ENCODE measurements at places on chromosomes 1 and 21. TPM values are rescaled to one million over a fixed set of nuclear protein-coding genes. Genes with fewer than 3 reads are reported as not detected.

DNA sequence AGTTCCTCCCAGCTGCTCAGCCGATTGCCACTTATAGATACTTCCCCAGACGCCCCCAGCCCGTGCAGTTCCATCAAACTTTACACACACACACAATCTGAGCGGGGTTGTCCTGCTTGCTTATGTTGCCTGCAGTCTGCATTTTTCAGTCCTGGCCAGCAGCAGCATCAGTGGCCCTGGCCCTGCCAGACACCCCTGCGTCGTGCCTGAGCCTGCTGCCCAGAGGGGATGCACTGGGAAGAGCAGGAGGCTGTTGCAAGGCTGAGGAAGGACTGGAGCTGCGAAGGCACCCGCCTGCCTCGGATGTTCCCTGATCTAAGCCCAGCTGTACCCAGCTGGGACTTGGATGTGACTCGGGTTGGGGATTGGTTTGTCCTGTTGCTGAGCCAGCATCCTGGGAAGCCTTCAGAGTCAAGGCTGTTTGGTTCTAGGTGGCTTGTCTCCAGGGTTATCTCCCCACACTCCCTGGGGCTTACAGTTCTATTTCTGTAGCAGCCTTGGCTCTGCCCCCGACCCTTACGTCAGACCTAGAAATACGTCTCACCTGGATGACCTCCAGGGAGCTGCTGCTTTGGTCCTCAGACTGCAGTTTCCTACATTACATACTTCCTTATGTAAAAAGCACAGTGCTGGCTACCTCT, 42.3 kb downstream of the MAN1C1 start:
- DNase-seq = no peak

DNA sequence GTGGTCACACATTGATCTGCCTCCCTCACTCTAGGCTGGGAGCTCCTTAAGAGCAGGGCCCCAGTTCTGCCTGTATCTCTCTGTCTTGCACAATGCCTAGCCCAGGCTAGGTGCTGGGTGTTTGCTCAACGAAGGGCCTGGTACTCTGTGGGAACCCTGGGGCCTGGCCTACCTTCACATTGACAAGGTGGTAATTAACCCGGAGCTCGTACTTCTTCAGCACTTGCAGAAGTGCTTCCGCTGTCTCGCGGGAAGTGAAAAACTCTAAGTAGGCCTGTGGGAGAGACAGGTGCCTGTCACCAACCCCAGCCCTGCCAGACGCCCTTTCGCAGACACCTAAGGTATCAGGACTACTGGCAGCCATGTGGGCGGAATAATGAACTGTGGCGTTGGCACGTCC, 13.7 kb downstream of the MTHFR start:
- no peak for DNase-seq

DNA sequence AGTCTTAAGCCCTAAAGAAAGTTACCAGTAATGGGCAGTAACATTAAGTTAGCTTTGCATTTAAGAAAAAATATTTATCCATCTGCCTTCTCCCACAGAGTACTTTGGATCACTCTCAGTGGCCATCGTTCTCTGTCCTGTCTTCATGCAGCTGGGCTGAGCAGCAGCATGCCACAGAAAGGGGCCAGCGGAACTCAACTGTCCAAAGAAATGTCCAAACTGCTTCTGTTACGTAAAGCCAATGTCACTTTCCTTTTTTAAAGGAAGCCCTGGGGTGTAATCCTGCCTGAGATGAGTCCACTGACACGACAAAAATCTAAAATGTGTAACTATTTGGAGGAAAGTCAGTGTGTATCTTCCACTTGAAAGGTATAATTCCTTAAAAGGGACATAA, 291.6 kb downstream of the SMYD3 start:
- no peak for DNase-seq

DNA sequence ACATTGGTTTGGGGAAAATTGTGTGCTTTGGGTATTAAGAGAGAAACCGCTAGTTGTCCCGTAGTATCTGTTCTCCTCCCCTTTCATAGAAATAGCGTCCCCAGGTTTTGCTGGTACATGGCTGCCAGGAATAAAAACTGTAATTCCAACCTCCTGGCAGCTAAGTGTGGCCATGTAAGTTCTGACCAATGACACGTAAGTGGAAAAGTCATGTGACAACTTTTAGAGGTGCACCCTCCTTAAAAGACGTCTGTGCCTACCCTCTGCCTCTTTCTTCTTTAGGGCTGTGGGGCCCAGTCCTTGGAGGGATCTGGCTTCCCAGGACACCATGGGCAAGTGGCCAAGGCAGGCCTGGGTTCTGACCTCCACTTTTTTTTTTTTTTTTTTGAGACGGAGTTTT, 59.3 kb downstream of the UMODL1 start:
- DNase-seq = no peak

EDARADD gene
- total RNA-seq = 0.42 TPM

CACNA1S gene
- total RNA-seq = not detected

TNFRSF1B gene
- total RNA-seq = 51.8 TPM

AADACL3 gene
- total RNA-seq = not detected

CCDC27 gene
- not detected for total RNA-seq

CELA3A gene
- 4.0 TPM for total RNA-seq
